ENCODE measurements at places on chromosomes 2 and 18.

DNA sequence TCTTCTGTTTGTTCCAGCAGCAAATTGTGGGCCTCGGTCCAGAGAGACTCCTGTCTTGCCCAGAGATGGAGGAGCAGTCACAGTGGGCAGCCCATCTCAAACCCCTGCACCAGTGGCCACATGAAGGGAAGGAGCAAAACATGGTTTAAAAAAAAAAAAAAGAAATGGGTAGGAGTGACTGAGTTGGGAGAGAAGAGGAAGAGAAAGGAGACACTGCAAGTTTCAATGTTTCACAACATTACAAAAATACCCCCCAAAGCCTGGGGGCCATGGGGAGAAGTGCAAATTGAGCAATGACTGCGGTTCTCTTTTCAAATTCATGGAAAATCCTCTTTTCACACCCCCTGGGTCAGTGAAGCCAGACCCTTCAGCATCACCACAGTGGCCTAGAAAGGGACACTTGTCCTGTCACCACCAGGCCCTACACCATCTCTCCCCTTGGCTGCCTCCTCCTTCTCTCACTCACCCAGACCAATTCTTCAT, 117.1 kb downstream of the ZFP36L2 start:
- no peak for DNase-seq

DNA sequence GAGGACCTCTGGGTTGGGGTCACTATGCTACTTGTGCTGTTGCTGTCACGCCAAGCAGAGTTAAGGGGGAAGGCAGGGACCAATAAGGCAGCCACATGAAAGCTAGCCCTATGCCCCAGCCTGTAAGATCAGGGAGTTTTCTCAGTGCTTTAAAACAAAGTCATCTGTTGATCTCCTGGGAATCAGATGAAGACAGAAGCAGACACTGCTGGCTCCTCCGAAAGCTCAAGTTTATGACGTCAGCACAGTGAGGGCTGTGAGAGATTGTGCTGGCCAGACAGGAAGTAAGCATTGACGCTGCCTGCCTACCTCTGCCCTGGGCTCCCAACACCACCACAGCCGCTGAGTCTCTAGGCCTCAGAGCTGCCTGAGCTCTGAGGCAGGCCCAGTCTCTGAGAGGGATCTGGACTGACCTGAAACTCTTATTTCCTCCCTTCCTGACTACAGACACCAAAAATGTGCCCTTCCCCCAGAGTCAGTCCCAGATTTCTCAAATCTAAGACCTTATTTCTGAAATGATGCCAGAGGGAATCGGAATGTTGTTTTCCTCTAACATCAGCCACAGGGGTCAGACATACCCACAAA, 118.1 kb upstream of the EPAS1 start:
- no peak for DNase-seq

- no peak for DNase-seq
These were observed 326.1 kb upstream of the HS6ST1 start for GRCh38 chr2:128644718-128645256.

DNA sequence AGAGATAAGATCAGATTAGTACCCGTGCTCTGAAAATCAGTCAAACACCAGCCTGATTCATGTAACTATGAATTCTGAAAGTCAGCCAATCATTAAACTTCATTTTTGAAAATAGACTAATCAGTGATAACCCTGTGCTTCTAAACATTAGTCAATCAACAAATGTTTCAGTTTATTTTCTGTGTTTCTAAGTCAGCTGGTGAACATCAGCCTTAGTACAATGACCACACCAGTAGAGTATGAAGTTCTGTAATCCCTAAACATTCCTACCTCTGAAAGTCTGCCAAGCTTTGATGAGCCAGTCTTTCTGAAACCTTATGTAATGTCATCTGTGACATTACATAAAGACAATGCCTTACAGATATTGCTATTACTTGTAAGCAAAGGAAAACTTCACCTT, 807.4 kb upstream of the CRIM1 start:
- DNase-seq, result no peak

- DNase-seq, result no peak
These were observed 94.4 kb upstream of the NEUROD1 start for GRCh38 chr2:181774685-181775084.

DNA sequence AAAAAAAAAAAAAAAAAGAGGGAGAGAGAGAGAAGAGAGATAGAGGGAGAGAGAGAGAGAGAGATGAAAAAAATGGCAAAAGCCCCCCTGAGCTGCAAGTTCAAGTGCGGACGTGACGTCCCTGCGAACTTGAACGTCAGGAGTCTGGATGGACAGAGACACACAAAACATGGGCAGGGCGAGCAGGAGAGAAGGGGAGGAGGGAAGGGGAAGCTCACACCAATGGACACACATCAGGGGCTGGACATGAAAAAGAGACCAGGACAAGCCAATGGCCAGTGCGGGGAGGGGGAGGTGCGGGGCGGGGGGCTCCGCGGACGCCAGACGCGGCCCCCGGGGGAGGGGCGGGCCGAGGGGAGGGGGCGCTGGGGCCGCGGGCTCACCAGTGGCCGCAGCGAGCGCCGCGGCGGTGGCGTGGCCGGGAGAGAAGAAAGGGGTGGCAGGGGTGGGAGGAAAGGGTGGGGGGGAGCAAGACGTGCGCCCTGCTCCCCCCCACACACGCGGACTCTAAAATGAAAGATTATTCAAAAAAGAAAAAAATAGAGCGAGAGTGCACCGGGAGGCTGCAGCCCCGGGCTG, at the start of gene BCL11A:
BCL11A (minus strand) TSS at position 160 of the 579 bp plus-strand sequence. CDS start 384 bp downstream, outside the sequence.
- no peak for DNase-seq
